ENCODE measurements at places on chromosomes 11 and 22.

DNA sequence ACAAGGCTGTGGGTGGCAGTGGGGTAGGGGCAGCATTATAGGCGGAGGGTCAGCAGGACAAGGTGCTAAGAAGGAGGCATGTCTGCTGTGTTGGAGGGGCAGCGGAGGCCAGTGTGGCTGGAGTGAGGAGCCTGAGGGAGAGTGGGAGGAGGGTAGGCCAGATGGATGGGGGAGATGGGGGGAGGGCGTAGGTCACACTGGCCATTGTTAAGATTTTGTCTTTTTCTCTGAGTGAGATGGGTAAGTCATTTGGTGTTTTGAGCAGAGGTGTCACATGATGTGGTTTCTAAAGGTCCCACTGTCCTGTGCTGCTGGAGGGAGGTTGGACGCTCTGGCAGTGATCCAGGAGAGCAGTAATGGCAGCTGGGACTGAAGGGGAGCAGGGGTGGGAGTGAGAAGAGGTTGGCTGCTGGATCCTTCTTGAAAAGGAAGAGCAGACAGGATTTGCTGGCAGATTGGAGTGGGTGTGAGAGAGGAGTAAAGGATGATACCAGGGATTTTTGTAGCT, 9.8 kb downstream of the PPP6R3 start:
- no peak for DNase-seq

DNA sequence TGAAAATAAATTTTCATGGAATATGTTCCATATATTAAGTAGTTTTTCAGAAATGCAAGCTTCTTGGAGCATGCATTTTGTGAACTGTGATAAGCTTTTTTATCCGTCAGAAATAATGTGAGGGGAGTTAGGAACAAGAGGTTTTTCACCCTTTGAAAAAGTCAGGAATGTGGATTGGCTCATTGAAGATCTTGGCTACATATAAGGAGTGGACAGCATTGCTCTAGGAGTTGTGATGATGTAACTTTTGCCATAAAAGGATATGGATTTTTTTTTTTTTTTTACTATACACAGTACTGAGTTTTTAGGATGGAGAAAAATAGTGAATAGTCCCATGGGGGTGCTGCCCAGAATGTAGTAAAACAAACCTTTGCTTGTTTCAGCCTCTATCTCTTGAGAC, 180.2 kb downstream of the NAV2 start:
- DNase-seq = no peak

- DNase-seq = no peak
Measured at GRCh38 chr22:45945621-45946106, 31.3 kb downstream of the WNT7B start.

DNA sequence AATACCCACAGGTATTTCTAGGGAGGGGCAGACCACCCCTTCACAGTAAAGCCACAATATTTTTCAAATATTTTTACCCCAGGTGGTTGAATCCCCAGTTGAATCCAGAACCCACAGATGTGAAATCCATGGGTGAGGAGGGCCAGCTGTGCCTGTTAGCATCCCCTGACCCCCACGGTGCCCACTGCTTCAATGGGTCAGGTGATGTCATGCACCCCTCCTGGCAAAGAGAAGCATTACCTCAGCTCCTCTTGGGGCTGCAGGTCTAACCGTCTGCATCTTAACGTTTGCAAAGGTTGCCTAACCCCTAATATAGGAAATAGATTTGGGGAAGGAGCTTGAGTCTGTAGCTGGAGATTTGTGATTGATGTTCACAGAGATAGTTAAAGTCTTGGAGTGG, 24.7 kb upstream of the IL17RA start:
- DNase-seq = no peak

- no peak for DNase-seq
Measured at GRCh38 chr11:59262177-59262818, 49.6 kb upstream of the MPEG1 start.

GRCh38 chr22:17201285-17201945, 17.8 kb downstream of the ADA2 start:
- no peak for DNase-seq

- no peak for DNase-seq
Measured at GRCh38 chr11:114279792-114280546, 16.2 kb upstream of the NNMT start.

DNA sequence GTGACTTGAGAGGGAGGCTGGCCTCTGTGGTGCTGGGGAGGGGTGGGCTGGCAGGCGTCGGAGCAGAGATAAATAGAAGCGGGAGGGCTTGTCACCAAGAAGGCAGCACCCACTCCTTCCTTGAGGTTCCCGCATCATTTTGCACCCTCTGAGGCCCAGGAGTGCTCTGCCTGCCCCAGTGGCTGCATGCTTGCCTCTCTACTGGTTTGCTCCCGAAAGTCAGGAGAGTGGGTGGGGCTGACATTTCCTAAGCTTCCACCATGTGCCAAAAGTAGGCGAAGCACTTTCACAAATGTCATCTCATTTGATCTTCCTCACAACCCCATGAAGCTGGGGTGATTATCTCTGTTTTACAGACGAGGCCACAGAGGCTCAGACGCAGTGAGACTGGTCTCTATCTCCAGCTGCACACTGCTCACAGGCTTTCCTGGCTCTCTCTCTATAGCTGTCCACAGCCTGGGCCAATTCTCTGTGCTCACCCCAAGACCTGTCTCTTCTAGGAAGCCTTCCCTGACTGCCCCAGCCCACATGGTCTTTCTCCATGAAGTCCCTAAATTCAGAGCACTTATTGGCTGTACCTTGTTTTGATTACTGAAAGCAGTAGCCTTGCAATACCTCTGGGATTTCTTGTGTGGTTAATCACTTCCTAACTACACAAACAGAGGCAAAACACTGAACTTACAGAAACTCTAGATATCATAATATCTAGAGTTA, 2.6 kb upstream of the UCP3 start:
- no peak for DNase-seq

GRCh38 chr22:20466659-20467379, 28.8 kb downstream of the KLHL22 start:
- no peak for DNase-seq

GRCh38 chr11:68893282-68893681, 10.3 kb downstream of the MRPL21 start:
- DNase-seq = no peak

DNA sequence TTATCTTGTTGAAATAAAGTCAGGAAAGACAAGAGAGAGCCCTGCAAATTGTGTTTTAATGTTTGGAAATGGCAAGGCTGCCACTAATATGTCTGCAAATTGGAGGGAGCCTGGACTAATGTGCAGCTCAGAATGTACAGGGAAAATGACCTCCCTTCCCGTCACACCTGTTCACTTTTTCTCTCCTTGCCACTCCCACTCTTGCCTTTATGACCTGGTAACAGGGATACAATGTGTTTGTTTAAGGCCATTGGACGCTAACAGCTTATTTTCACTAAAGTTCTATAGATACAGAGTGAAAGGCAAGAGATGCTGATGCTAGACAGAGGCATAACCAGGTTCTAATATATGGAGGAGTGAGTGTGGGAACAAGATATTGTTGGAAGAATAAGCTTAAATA, 203.9 kb downstream of the RAB38 start:
- DNase-seq = no peak

DNA sequence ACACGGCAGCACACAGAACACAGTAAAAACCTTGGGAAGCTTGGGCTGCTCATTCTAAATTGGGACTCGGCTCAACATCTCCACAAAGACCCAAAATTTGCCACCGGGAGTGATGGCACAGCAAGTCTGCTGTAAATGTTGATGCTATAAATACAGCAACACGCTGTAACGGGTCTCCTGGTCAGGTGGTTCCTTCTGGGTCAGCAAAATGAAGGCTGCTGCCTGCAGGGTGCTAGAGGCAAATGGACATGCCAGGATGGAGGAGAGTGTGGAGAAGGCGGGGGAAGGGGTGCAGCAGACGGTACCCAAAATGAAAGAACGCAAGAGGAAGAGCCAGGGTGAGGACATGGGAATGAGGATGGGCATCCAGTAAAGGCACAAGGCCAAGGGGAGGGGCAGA, 30.4 kb downstream of the MAFF start:
- DNase-seq = no peak

- DNase-seq = no peak
Measured at GRCh38 chr11:77771135-77771534, 49.4 kb downstream of the RSF1 start.

DNA sequence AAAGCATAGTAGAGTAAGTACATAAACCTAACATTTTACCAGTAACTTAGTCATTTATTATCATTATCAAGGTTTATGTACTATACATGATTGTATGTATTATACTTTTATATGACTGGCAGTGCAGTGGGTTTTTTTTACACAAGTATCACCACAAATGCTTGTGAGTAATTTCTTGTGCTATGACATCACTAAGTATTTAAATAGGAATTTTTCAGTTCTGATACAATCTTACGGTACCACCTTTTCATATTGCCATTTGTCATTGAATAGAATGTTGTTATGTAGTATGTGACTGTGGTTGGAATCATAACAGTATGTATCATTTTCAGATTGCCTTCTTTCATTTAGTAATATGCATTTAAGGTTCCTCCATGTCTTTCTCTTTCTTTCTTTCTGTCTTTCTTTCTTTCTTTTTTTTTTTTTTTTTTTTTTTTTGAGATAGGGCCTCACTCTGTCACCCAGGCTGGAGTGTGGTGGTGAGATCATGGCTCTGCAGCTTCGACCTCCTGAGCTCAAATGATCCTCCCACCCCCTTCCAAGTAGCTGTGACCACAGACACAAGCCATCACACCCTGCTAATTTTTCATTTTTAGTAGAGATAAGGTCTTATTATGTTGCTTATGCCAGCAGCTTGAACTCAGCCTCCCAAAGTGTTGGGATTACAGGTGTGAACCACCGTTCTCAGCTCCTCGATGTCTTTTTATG, 18.6 kb downstream of the ATM start:
- no peak for DNase-seq

GRCh38 chr11:117187007-117187406, 8.5 kb downstream of the SIDT2 start:
- no peak for DNase-seq

DNA sequence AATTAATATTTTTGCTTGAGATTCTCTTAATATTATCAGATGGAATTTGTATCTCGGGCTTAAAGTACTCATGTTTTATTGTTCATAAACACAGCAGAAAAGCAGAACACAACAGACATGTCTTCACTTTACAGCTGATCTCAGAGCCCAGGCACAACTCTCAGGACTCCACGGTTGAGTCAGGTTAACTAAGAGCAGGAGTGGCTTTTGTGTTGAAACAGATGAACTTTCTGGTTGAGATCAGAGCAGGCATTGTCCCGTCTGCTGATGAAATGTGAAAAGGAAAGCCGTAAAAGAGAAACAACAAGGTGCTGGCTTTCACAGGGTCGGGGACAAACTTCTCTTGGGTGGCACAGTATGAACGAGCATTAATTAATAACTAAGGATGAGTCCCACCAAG, 49.0 kb downstream of the JHY start:
- no peak for DNase-seq

DNA sequence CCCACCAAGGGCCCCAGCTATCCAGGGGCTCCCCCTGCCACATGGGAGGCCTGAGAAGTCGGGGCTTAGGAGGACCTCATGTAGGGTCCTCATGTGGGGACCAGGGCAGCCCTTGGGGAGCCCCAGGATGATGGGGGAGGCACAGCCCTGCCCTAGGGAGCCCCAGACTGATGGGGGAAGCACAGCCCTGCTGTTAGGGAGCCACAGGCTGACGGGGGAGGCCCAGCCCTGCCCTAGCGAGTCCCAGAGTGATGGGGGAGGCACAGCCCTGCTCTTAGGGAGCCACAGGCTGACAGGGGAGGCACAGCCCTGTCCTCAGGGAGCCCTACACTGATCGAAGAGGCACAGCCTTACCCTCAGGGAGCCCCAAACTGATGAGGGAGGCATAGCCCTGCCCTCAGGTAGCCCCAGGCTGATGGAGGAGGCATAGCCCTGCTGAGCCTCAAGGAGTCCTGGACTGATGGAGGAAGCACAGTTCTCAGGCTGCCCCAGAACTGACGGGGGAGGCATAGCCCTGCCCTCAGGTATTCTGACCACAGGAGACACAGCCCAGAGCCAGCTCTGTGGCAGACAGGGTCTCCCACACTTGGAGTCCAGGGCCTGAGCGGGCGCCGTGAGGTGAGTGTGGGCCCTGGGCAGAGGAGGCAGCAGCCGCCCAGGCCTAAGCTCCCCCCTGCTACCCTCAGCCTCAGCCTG, 10.8 kb downstream of the PRR33 start:
- DNase-seq = no peak

DNA sequence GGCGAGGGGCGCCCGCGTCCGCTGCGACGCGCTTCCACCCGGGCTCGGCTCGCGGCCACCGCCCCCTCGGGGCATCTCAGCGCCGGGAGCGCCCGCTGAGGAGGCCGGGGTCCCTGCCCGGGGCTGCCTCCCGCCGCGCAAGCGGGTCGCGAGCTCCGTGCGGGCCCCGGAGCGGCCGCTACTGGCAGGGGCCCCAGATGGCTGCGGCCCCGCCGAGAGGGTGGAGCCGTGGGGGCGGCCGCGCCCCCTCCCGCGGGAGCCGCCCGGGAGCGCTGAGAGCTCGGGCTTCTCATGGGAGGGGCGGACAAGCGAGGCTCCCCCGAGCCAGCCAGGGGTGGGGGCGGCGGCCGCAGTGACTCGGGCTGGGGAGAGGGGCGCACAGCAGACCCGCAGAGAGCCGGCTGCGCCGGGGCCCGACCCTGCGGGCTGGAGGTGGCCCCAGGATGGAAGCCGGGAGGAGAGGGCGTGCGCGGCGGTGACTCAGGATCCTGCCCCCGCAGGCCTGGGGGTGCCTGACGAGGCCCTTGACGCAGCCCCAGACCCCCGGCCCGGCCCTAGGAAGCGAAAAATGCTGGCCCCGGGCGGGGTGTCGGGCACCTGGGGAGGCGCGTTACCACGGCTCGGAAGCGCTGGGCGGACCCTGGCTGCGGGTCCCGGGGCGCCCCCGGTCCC, 603 bp upstream of the ZFTA start:
- no peak for DNase-seq

DNA sequence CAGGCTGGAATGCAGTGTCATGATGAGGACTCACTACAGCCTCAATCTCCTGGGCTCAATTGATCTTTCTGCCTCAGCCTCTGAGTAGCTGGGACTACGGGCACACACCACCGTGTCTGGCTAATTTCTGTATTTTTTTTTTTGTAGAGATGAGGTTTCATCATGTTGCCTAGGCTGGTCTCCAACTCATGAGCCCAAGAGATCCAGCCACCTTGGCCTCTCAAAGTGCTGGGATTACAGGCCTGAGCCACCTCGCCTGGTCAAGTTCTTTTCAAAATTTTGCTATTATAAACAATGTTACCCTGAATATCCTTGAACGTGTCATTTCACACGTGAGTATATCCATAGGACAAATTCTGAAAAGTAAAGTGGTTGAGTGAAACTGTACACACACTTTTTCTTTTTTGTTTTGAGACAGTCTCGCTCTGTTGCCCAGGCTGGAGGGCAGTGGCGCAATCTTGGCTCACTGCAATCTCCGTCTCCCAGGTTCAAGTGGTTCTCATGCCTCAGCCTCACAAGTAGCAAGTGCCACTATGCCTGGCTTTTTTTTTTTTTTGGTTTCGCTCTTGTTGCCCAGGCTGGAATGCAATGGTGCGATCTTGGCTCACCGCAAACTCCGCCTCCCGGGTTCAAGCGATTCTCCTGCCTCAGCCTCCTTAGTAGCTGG, 21.6 kb upstream of the EP300 start:
- DNase-seq = no peak

- DNase-seq = no peak
Measured at GRCh38 chr11:128964463-128964930, 21.8 kb upstream of the TP53AIP1 start.

Data from NCI-H1694 treated with DMSO at 0.1 percent for 48 hours (cell line).